Activated CD4-positive, alpha-beta T cell treated with anti-CD3 and anti-CD28 coated beads, Interleukin-2, amount 10 ng/mL, durations not matched to agents 7 days and 5 days (primary cell): ENCODE measurements at places on chromosomes 1 and 21. TPM values are rescaled to one million over a fixed set of nuclear protein-coding genes. Genes with fewer than 3 reads are reported as not detected.

HSD3B1 gene
- total RNA-seq: not detected

ACTL8 gene
- not detected for total RNA-seq

FCRL2 gene
- not detected for total RNA-seq

DNA sequence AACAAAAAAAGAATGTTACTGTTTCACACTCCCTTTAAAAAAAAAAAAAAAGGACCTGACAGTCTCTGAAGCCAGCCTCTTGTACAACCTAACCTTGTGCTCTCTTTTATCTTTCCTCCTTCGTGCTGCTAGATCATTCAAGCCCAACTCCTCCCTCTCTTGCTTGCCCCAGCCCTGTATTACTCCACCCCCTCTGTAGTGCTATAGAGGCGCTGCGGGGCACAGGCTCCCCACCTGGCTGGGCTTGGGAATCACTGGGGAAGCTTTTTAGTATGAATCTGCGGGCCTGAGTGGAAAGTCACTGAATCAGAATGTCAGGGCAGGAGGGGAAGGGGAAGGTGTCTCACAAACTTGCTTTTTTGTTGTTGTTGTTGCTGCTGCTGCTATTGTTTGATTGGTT lies 383.7 kb upstream of the CAMK1G start:
- DNase-seq: no peak

- no peak for DNase-seq
These were observed 16.5 kb upstream of the TTC34 start for GRCh38 chr1:2817784-2818564.

RASSF5 gene
- 185 TPM for total RNA-seq

OR2W3 gene
- total RNA-seq: 0.79 TPM

DNA sequence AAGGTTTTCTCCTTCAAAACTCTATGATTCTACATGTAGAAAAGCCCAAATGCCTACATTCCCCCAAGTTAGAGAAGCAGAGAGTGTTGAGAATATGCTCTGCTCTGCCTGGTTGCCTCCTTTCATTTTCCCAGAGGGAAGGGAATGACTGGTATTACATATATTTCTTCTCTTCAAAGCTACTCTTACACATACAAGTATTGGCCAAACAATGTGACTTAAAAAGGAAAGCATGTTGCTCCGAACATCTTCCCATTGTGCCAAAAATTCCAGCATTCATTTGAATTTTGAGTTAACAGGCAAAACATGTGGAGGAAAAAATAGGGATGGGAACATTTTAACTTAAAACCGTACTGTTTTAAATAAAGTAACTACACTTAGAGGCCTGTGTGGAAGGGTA lies 125.2 kb downstream of the COQ8A start:
- no peak for DNase-seq

- DNase-seq: no peak
These were observed 224.1 kb downstream of the COL11A1 start for GRCh38 chr1:102884238-102884637.

GRCh38 chr1:116161390-116161789 lies 50.2 kb downstream of the MAB21L3 start:
- DNase-seq: no peak

DNA sequence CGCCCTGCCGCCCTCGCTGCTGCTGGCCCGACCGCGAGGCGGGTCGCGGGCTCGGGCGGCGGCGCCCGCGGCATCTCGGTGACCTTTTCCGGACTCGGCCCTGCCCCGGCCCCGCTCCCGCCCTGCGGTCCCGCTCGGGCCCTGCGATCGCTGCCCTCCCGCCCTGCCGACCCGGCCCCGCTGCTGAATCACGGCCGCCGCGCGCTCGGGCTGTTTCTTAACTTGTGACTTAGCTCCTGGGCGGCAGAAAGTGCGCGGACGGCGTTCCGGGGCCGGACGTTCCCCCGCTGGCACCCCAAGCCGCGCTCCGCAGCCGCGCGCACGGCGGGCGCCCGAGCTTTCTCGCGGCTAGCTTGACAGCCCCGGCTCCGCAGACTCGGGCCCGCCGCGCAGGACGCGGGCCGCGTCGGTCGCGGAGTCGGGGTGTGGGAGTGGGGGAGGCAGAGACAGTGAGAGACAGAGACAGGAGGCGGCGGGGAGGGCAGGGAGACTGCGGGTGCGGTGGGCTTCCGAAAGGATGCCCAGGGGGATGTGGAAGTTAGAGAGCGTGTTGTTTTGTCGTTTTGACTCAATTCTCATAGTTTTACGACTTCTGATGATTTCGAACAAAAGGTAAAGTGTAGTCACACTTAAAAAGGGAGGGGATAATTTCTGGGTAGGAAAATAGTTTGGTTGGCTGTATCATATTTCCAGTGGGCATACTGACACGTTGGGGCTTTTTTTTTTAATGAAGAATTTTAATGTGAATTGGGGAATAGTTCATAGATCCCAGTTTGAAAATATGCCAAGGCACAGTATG lies 49.8 kb downstream of the PRDM2 start:
- peak; percentile 49 for DNase-seq

AK5 gene
- 5.6 TPM for total RNA-seq

DNA sequence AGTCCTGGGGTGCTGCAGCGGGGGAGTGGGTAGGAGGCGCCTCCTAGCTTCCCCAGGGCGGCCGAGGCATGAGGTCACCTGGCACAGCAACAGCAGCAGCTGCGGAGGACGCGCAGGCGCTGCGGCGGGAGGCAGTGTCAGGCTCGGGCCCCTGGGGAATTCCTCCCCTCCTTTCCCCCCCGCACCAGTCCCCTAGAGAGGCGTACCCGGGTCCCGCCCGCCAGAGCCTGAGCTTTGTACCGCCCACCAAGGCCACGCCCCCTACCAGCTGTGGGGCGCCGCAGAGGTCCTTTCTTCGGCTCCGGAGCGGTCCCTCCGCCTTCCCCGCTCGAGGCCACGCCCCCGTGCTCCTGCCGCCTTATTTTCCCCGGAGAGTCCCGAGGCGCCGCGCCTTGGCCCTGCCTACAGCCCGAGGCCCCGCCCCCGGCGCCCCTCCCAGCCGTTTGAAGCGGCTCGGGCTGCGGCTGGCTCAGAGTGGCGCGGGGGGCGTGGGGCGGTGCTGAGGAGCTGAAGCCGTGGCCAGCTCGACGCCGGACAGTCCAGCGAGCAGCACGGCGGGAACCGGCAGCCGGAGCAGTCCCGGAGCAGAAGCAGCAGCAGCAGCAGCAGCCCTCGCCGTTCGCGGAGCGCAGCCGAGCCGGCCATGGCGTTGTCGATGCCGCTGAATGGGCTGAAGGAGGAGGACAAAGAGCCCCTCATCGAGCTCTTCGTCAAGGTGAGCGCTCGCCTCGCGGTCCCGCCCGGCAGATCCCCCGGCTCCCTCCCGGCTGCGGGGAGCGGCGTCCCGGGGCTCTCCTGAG lies at the start of gene CLIC4:
TSS of gene CLIC4 (plus strand) at position 537 of the 800 bp plus-strand sequence. CDS start at position 644, 107 bp downstream.
- peak; percentile 99 for DNase-seq

DNA sequence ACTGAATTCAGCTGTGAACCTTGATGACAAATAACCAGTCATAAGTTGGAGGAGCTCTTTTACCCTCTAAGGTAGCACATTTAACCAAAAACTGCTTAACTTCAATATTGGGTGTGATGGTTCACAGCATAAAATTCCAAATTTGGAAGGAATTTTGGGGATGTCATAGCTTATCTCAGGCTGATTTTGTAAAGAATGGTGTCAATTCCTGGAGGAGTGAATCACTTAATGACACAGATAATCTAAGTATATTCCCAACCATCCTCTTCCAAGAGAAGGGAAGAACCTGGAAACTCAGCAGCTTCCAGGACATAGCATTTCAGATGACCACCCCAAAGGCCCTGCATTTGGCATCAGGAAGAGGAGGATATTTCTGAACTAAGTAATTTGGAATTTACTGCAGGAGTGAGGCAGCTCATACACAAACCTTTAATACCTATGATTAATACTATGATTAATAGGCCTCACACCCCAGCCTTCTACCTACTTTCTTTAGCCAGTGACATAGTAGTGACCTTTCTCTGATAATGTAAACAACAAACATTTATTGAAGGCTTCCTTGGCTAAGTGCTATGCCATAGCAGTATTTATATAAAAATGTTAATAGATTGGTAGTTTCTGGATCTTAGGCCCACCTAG lies 14.5 kb downstream of the GLUL start:
- DNase-seq: no peak

- DNase-seq: peak; percentile 12
These were observed 68.6 kb downstream of the RPAP2 start for GRCh38 chr1:92367496-92367895.

GRCh38 chr1:213861841-213862240 lies 125.9 kb upstream of the PROX1 start:
- DNase-seq: no peak

DNA sequence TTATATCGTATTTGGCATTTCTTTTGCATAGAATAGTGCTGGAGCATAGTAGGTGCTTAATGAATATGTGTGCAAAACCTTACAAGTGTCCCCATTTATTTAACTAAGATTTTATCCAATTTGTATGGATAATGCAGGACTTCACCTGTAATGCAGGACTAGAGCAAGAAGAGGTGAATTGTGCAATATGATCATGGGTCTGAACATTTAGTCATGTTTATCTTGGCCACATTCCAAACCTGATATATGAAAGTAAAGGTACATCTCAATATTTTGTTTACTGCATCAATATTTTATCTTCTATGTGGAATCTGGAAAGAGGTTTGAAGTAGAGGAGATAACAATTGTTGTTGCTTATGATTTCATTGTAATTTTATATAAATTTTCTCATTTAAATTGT lies 1626.7 kb upstream of the B3GALT2 start:
- no peak for DNase-seq

SGIP1 gene
- not detected for total RNA-seq

OR6P1 gene
- total RNA-seq: not detected

- DNase-seq: peak; percentile 37
These were observed 202.0 kb downstream of the USH2A start for GRCh38 chr1:216221260-216221700.

DNA sequence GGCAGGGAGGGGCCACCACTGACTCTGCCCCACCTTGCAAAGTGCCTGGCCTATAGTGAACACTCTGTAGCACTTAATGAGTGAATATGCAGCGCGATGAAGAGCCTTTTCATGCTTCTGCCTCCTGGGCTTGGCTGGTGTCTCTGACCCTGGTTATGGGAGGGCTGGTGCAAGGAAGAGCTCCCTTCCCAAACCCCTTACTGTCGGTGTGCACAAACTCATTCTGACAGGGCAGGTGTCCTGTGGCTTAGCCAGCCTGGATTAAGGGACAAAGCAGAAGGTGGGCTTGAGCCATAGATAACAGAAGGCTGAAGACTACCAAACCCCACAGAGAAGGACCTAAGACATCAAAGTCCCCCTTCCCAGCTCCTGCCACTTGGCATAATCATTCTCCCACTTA lies 2.0 kb upstream of the NCMAP start:
- DNase-seq: no peak

OXCT2 gene
- not detected for total RNA-seq

DNA sequence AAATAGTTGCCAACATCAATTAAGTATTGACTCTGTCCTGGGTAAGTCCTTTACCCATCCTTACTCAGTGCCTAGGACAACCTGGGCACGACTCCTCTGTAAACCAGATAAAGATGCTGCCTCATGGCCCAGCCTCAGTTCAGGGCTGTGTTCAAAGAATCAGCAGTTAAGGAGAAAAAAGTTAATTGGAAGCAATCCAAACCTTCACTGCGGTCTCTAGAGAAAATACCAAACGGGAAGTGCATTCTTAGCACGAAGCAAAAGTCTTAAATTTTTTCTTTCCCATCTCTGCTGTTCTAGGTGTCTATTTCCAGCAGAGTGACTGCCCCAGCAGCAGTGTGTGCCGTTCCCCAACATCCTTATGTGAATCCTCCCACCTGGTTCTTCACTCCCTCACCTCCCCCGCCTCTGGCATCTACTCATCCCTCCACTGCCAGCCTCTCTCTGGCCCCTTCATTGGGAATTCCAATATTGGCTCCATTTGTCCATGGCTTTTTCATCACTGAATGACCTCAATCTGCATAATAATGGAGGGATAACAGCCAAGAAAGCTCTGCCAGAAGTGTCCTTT lies 23.2 kb downstream of the KANK4 start:
- DNase-seq: no peak

PANK4 gene
- total RNA-seq: 66.6 TPM

DNA sequence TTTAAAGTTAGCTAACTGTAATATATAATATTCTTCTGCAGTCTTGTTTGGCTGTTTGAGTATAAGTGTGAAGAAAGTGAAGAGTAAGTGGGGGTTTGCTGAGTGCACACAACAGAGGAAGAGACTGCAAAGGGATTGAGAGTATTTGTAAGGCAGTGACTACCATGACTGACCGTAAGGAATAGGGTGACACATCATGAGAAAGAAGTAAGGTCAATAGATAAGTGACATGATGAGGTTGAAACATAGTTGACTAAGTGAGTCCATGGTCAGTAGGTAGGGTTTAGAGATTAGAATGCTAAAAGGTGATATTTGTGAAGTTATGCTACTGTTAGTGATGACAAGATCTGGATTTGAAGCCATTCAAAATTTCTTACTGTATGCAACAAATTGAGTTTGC lies 27.7 kb downstream of the WARS2 start:
- no peak for DNase-seq

DNA sequence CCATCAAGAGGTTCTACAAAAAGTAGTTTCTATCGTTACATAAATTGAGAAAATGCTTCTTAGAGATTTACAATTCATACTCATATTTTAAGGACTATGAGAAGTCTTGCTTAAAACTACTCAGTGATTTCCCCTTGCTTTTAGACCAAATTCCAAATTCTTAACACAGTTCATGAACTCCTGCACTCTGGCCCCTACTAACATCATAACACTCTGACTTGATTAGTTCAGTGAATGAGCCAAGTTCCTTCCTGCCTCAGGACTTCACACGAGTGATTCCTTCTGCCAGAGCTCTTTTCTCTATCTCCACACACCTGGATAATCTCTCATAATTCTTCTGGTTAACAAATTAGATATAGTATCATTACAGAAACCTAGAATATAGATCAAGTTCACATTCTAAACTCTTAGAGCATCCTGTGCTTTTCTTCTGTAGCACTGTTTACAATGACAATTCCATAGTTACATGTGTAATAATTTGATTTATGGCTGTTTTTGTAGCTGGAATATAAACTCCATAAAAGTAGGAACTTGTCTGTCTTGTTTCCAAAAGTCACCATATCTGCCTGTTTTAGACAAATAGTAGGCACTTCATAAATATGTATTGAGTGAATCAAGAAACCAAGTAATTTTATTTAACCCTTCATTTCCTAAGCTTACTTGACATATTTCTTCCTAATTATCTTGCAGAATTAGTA lies 59.9 kb downstream of the NUF2 start:
- no peak for DNase-seq

GRCh38 chr21:46585191-46585953 lies 19.5 kb downstream of the S100B start:
- DNase-seq: no peak

DNA sequence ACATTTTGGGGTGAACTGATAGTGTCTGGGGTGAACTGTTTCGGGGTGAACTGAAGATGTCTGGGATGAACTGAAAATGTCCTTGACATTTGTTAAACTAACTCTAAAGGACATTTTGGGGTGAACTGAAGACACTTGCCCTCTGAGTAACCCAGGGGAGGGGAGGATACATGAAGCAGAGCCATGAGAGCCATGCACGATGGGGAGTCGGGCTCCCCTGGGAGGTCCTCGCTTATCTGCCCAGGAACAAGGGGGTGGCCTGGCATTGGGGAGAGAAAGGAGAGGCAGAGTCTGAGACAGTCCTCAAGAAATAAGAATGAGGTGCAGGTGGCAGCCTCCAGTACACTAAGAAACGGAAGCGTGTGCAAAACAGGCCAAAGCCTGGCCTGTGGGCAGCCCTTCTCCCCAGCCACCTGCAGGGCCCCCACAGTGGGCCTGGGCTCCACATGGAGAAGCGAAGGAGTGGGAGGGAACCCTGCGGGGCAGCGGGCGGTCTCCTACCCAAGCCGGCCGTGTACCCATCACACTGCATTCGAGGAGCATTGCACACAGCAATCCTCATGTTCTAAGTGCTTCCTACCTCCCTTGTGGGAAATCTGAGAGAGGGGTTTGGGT lies 24.2 kb downstream of the RSPH1 start:
- no peak for DNase-seq
